K562 (cell line): ENCODE measurements at places on chromosomes 7 and 10. TPM values are rescaled to one million over a fixed set of nuclear protein-coding genes. Genes with fewer than 3 reads are reported as not detected.

GRCh38 chr7:65953890-65954450, 28.0 kb downstream of the GUSB start:
- no peak overlapping the region for H3K4me3 ChIP-seq
- H3K27me3 ChIP-seq, result no peaks in the 10 kb centered on the region
- no peaks in the 10 kb centered on the region; the same call in 1 of the 2 replicates for H3K4me1 ChIP-seq
- H3K27ac ChIP-seq, result no peak overlapping the region

DNA sequence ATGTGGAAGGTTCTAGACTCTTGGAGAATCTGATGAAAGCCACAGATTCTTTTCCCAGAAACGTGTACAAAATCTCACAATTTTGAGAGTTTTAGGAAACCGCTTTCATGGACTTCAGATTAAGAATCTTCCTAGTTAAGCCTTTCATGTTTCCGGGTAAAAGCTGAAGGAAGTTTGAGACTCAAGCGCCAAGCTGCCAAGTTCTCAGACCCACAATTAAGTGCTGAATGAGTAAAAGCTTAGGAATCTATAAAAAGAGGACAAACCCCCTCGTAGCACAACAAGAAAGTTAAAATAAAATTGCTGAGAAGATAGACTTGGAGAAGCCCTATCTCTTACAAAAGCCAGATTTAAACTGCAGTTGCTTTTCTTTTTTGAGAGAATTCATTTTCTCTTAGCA, 99.6 kb downstream of the ST8SIA6 start:
- H3K27ac ChIP-seq, result no peak overlapping the region
- H3K4me1 ChIP-seq, result no peaks in the 10 kb centered on the region
- H3K27me3 ChIP-seq, result no peaks in the 10 kb centered on the region
- H3K36me3 ChIP-seq, result no peaks in the 10 kb centered on the region

- no peak overlapping the region for H3K4me3 ChIP-seq
Observed at GRCh38 chr7:115066050-115066449, 144.2 kb downstream of the MDFIC start.

CHAT gene
- not detected in 2 replicates for total RNA-seq

KCNMA1 gene
- total RNA-seq, result 0.27 and 0.95 TPM in 2 replicates

ENTPD1 gene
- total RNA-seq, result 0.35 and 0.38 TPM in 2 replicates

RBM20 gene
- 4.6 and 5.7 TPM in 2 replicates for total RNA-seq
